ENCODE measurements at places on chromosomes 16 and 17. TPM values are rescaled to one million over a fixed set of nuclear protein-coding genes. Genes with fewer than 3 reads are reported as not detected.

The NPIPB12 gene
- total RNA-seq = 63.5 TPM

DNA sequence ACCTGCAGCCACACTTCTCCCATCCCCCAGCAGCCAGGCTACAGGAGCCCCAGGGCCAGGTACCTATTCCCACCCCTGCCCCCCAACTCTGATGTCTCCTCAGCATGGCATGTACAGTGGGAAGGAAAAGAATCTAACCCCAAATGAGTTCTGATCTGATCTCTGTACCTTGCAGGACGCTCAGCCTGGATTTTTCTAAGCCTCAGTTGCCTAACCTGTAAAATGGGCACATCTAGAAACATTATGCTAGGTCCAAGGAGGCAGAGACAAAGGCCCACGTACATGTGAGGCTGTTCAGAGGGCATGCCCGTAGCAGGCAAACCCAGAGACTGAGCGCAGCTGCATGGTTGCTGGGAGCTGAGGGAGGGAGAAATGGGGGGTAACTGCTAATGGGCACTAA is 35.1 kb downstream of the SLC38A8 start:
- DNase-seq = no peak

The CCL1 gene
- not detected for total RNA-seq

GRCh38 chr17:49390548-49391324 is 23.9 kb downstream of the PHB1 start:
- DNase-seq = no peak

GRCh38 chr17:21171970-21172510 is 41.9 kb downstream of the TMEM11 start:
- no peak for DNase-seq

DNA sequence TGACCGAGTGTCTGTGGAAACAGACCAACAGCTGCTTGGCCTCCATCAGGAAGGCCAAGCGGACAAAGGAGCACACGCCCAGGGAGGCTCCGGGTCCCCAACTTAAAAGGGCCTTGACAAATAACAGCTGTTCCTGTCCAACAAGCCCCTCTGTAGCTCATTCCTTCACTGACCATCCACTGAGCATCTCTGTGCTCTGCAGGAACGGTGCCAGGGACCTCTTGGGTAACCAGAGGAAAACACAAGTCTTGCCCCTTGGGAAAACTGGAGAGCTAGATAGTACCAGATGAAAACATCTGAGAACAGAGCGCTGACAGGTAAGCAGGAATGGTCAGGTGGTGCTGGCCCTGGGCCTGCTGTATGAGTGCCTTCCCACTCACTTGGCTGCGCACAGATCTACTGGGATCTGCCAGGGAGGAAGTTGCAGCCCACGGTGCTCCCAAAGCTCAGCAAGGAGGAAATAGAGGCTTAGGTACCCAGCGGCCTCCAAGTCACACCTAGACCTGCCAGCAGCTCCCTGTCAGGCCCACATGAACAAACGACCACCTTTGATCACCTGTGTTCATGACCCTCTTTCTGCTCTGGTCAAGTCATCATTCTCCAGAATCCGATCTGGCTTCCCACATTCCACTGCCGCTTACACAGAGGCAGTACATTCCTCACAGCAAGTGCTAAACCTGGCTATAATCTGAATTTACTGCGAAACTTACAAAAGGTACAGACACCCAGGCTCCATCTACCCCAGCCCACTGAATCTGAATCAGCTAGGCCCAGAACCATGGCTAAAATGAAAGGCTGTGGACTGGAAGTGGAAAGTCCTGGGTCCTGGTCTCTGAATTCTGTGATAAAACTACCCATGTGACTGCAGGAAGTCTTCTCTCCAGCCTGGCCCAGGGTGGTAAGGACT is 12.5 kb downstream of the DCAKD start:
- DNase-seq = peak; percentile 87

The ZNF205 gene
- total RNA-seq = 28.9 TPM

DNA sequence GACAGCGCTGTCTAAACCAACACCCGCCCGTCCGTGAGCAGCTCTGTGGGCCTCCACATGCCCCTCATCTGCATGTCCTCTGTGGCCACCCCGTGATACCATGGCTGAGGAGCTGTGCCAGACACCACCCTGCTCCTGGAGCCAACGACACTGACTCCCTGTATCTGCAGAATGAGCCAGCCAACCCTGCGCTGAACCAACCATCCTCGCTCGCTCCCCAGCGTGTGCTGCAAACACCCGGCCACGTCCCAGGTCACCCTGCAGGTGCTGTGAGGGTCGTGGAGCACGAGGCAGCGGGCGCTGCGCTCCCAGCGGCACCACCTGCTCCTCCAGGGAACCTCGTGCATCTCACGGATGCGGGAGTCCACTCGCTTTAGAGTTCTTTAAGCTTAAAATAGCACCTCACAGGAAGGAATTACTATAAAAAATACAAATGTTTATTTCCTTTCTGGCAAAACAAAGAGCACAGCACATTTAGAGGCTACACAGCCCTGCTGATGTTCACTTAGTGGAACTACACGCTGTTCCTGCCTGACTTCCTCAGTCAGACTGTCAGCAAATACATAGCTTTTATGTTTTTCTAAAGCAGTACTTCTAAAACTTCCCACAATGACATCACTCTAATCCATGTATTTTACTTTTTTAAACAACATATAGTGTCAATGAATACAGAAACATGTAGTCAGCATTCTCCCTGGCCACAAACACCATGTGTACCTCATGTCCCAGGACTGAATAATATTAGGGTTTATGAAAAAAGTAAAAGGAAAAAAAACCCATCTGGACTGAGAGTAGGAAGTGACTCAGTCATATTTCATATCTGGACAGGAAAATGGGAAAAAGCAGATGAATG is 43.5 kb downstream of the MAP1LC3B start:
- peak; percentile 30 for DNase-seq

The ADGRG3 gene
- 3.8 TPM for total RNA-seq

DNA sequence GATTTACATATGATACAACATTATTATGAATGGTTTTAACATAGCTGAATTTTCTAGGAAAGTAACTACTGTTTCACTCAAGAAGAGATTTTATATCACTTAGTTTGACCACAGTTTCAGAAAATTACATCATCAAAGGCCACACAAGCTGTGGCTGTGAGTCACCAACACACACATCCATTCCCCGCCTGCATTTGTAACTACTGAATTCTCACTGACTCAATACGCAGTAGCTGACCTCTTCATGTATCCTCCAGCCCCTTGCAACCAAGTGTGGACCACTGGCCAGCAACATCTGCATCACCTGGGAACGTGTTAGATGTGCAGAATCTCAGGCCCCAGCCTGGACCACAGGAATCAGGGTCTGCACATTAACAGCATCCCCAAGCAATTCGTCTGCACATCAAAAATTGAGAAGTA is 197.6 kb downstream of the XYLT1 start:
- no peak for DNase-seq

The KRTAP9-3 gene
- total RNA-seq = not detected

The NBR1 gene
- 130 TPM for total RNA-seq

GRCh38 chr16:3252967-3253366 is 3.5 kb downstream of the MEFV start:
- DNase-seq = no peak

The ZNF200 gene
- total RNA-seq = 8.5 TPM

DNA sequence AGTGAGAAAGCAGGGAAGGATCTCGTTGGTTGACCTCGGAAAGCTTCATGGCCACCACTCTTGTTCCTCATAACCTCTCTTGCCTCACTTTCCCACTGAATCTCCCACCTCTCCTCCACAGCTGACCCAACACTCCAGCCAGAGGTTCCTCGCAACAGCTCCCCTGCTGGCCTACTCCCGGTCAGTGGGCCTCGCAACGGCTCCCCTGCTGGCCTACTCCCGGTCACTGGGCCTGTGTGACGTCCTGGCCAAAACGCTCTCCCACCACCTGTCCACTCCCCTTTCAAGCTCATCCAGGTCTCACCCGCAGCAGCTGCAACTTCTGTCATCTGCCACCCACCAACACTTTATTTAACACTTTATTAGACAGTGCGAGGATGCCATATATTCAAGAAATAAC is 149.1 kb downstream of the VPS53 start:
- no peak for DNase-seq

Measured in thyroid gland (tissue), 4 donors.